ENCODE measurements at places on chromosomes 16 and 17.

DNA sequence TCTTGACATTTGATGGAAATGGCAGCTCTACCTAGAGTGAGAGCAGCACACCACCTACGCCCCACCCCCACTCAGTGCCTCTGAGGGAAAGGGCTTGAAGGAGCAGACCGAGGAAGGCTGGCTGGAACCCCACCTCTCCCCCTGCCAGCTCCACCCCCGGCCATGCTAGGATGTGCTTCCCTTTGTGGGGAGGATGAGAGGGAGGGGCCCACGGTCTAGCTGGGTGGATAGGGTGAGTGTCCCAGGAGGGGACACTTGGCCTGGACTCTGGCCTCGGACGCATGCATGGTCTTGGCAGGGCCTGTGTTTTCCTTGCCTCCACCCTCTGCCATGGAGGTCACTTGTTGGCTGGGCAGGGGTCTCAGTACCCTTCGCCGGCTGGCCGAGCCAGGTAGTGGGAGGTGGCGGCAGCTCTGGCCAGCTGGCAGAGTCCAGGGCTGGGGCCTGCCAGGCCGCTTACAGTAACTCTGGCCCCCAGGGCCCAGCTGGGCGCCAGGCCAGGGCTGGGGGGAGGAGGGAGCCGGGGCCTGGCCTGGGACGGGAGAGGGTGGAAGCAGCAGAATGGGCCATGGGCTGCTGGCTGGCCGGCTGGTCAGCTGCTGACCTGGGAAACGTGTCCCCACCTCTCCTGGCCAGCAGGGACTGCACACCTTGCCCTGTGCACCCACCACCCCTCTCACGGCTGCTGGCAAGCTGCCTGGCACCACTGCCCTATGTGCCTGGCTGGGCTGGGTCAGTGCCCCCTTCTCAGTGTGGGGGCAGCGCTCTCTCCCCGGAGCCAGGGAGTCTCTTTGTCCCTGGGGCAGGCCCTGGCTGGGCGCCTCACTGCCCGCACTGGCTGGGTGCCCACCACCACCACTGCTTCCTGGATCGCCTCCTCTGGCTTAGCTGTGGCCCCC, 23.0 kb downstream of the RARA start:
- H3K27me3 ChIP-seq = no peaks in the 10 kb centered on the region
- peak; percentile 86 for DNase-seq
- H3K36me3 ChIP-seq = no peaks in the 10 kb centered on the region
- no peak overlapping the region for H3K4me3 ChIP-seq

DNA sequence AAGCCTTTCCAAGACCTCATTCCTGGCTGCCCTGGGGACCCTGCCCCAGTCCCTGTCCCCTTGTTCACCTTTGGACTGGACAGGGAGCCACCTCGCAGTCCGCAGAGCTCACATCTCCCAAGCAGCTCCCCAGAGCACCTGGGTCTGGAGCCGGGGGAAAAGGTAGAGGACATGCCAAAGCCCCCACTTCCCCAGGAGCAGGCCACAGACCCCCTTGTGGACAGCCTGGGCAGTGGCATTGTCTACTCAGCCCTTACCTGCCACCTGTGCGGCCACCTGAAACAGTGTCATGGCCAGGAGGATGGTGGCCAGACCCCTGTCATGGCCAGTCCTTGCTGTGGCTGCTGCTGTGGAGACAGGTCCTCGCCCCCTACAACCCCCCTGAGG, 38.7 kb upstream of the IL21R start:
- H3K36me3 ChIP-seq = peaks cover 51% of the 10 kb centered on the region
- no peak overlapping the region for H3K27ac ChIP-seq
- no peak overlapping the region for H3K4me3 ChIP-seq
- DNase-seq = no peak
- no peaks in the 10 kb centered on the region for H3K27me3 ChIP-seq

GRCh38 chr17:43360376-43360738, 38.4 kb upstream of the ARL4D start:
- peak; percentile 79 for DNase-seq
- H3K27me3 ChIP-seq = no peaks in the 10 kb centered on the region
- H3K4me3 ChIP-seq = peak overlapping the region; percentile 64
- H3K4me1 ChIP-seq = peaks cover 18% of the 10 kb centered on the region
- H3K36me3 ChIP-seq = no peaks in the 10 kb centered on the region

GRCh38 chr16:7624871-7625766, 292.5 kb downstream of the RBFOX1 start:
- H3K27ac ChIP-seq = no peak overlapping the region
- H3K4me1 ChIP-seq = no peaks in the 10 kb centered on the region
- H3K4me3 ChIP-seq = no peak overlapping the region
- DNase-seq = no peak
- peaks cover 4% of the 10 kb centered on the region for H3K27me3 ChIP-seq

DNA sequence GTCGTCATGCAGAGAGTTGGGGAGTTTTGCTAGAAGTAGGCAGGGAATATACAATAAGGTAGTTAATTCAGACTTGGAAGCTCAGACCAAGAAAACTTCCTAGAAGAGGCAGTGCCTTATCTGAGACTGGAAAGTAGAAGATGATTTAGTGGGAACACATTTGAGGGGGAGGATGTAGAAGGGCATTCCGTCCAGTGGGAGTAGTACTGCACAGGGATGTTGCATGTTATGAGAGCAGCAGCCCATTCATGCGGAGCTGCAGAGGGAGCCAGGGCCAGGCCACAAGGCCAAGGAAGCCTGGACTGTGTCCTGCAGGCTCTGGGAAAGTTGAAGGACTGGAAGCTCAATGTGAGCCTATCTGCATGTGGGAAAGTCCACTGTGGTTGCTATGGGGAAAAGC, 344.5 kb upstream of the EEF2KMT start:
- H3K27me3 ChIP-seq = no peaks in the 10 kb centered on the region
- H3K4me1 ChIP-seq = no peaks in the 10 kb centered on the region
- no peak for DNase-seq
- no peak overlapping the region for H3K4me3 ChIP-seq
- H3K36me3 ChIP-seq = no peaks in the 10 kb centered on the region
- H3K27ac ChIP-seq = no peak overlapping the region

- DNase-seq = no peak
- no peaks in the 10 kb centered on the region for H3K27me3 ChIP-seq
- H3K36me3 ChIP-seq = no peaks in the 10 kb centered on the region
- no peak overlapping the region for H3K27ac ChIP-seq
- H3K4me3 ChIP-seq = no peak overlapping the region
These were observed 164.0 kb downstream of the LAT start for GRCh38 chr16:29148867-29149272.

GRCh38 chr17:10130263-10130662, 68.1 kb downstream of the GAS7 start:
- no peaks in the 10 kb centered on the region for H3K27me3 ChIP-seq
- DNase-seq = no peak
- no peak overlapping the region for H3K4me3 ChIP-seq
- no peak overlapping the region for H3K27ac ChIP-seq
- H3K4me1 ChIP-seq = peaks cover 30% of the 10 kb centered on the region

- H3K4me1 ChIP-seq = no peaks in the 10 kb centered on the region
- no peak overlapping the region for H3K27ac ChIP-seq
- H3K36me3 ChIP-seq = no peaks in the 10 kb centered on the region
- no peaks in the 10 kb centered on the region for H3K27me3 ChIP-seq
- no peak for DNase-seq
These were observed 17.4 kb downstream of the LASP1NB start for GRCh38 chr17:38942696-38943334.

DNA sequence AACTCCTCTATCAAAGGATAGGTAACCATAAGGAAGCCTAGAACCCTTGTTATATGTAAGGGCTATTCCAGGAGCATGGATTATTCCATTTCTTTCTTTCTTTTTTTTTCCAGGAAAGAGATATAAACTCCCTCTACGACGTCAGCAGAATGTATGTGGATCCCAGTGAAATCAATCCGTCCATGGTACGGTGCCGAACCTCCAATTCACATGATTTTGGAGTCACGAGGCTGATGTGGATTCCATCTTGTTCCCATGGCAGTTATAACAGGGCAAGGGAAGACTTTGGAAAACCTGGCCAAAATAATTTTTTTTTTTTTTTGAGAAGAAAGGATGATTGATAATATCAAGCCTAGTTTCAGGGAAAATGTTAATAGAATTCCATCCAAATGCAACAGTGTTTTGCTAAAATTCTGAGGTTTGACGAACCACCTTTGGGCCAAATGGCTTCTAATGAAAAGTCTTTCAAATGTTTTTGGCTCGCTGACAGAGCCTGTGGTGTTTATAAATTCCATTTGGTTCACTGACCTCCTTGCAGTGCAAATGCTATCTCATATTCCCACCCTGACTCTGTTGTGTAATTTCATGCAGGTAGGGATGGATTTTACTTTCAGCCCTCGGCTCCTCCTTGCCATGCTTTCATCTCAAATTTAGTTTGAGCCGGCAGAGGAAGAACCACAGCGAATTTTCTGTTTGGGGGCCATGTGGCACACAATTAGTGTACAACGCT, 90.0 kb downstream of the SDR42E1 start:
- H3K4me3 ChIP-seq = no peak overlapping the region
- DNase-seq = no peak
- H3K27ac ChIP-seq = no peak overlapping the region
- H3K4me1 ChIP-seq = no peaks in the 10 kb centered on the region
- peaks cover 6% of the 10 kb centered on the region for H3K36me3 ChIP-seq

DNA sequence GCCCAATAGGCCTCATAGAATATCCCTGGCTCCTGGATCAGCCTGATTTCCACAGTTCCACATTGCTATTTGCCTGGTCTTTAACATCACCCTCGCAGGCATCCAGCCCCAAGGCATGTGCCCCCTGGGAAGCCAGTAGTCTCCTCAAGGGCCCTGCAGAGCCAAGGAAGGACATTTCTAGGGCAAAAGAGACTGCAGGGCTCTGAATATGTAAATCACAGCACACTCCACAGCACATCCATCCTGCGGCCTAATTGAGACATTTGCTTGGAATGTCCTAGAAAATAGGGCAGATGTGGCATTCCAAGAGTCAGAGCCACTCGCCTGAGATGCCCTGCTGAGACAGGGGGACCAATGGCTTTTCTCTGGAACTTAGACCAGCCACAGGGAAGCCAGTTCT, 11.4 kb upstream of the C16orf78 start:
- H3K36me3 ChIP-seq = no peaks in the 10 kb centered on the region
- H3K4me1 ChIP-seq = no peaks in the 10 kb centered on the region
- no peak overlapping the region for H3K27ac ChIP-seq
- peak; percentile 18 for DNase-seq
- H3K4me3 ChIP-seq = no peak overlapping the region

GRCh38 chr17:40290629-40291280, 3.1 kb downstream of the CDC6 start:
- no peak overlapping the region for H3K27ac ChIP-seq
- no peak overlapping the region for H3K4me3 ChIP-seq
- no peak for DNase-seq
- peaks cover 23% of the 10 kb centered on the region for H3K4me1 ChIP-seq
- H3K36me3 ChIP-seq = no peaks in the 10 kb centered on the region

DNA sequence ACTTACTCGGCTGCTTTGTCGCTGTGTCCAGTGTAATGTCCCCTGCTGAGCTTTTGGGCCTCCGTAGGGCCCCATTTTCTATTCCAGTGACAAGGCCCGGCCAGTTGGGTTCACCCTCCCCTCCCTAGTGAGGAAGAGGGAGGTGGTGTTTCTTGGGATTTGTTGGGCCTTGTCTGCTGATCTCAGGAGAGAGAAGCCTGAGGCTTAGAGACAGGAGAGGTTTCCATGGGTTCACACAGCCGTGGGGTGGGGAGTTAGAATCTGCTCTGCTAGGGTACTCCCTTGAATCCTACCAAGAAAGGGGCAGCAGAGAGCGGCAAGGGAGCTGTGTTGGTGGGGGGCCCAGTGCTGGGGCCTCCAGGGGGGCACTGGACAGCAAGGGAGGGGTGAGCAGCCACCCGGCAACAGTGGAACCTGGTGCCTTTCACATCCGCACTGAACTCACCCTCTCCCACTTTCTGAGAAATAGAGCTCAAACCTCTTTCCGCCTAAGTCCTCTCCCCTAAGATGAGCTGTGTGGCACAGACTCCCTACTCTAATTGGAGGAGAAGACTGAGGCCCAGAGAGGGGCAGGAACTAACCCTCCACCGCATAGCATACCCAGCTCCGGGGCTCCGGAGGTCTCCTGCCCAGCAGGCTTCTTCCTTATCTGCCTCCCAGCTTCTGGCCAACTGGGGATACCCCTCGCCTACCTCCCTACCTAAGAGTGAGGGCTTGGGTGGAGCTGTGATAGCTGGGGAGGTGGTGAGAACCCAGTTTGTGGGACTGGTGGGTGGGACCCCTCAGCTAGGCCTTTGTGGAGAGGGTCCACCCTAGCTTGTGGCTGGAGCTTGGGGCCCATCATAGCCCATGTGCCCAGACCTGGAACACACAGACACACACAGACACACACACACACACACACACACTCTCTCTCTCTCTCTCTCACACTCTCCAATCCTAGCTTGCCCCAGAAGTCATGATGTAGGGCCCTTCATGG, 6.8 kb downstream of the TBKBP1 start:
- no peak overlapping the region for H3K27ac ChIP-seq
- H3K4me1 ChIP-seq = peaks cover 9% of the 10 kb centered on the region
- H3K4me3 ChIP-seq = no peak overlapping the region
- no peaks in the 10 kb centered on the region for H3K27me3 ChIP-seq
- peak; percentile 49 for DNase-seq
- H3K36me3 ChIP-seq = peaks cover 25% of the 10 kb centered on the region
